ENCODE measurements at places on chromosomes 7 and 10. TPM values are rescaled to one million over a fixed set of nuclear protein-coding genes. Genes with fewer than 3 reads are reported as not detected.
A peak's percentile ranks its signal among the peaks of the same experiment; 100 is the strongest.

DNA sequence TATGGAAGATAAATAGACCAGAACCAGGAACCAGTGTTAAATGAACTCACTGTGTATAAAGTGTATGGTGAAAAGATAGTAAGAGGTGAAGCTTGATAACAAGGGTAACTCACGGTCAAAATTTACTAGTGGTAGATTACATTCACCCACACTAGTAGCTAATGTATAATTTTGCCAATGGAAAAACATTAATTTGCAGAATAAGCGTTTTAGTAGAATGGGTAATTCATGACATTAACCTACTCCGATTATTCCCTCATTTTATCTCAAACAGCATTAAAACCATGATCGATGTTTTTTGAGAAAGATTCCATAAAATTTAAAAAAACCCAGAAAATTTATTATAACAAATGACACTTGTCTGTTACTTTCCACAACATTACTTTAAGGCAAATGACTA lies 57.7 kb upstream of the PPP1R3A start:
- H3K27me3 ChIP-seq, result no peaks in the 10 kb centered on the region
- H3K27ac ChIP-seq, result no peak overlapping the region
- H3K36me3 ChIP-seq, result no peaks in the 10 kb centered on the region
- no peak overlapping the region for H3K4me3 ChIP-seq
- no peaks in the 10 kb centered on the region for H3K4me1 ChIP-seq

DNA sequence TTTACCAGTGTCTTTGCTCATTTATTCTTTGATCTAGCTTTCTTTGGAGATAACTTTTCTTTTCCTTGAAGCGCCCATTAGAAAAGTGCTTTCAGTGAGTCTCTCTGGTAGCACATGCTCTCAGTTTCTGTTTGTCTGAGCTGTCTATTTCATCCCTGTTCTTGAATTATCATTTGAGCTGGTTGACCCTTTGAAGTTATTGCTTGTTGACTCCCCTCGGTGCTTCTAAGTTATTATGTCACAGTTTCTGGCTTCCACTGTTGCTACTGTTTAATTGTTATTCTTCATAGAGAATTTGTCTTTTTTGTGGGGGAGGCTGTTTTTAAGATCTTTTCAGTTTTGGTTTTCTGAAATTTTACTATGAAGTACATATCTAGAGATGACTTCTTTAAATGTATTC lies 11.4 kb upstream of the PRF1 start:
- H3K27ac ChIP-seq, result no peak overlapping the region
- H3K36me3 ChIP-seq, result no peaks in the 10 kb centered on the region
- H3K27me3 ChIP-seq, result no peaks in the 10 kb centered on the region
- H3K4me1 ChIP-seq, result no peaks in the 10 kb centered on the region
- H3K4me3 ChIP-seq, result no peak overlapping the region

- H3K27ac ChIP-seq, result peak overlapping the region; percentile 84
- H3K27me3 ChIP-seq, result no peaks in the 10 kb centered on the region
- peaks cover 66% of the 10 kb centered on the region for H3K4me1 ChIP-seq
- no peak overlapping the region for H3K4me3 ChIP-seq
- DNase-seq, result no peak
- no peaks in the 10 kb centered on the region for H3K36me3 ChIP-seq
Observed at GRCh38 chr7:3214090-3214413, 87.0 kb upstream of the SDK1 start.

DNA sequence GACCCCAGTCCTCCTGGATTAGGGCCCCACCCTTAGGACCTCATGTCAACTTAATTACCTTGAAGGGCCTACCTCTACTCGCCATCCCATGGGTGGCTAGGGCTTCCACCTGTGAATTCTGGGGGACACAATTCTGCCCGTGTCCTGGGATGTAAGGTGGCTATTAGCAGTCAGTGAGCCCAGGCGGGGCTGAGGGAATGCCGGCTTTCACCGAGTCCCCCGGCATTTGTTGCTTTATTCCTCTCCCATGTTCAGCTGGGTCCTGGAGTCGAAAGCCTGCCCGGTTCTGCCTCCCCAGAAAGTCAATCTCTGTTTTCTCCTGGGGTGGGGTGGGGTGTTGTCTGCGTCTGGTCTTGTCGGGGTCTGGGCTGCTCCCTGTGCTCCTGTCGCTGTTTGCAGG lies 125.6 kb downstream of the GLRX3 start:
- H3K27me3 ChIP-seq, result no peaks in the 10 kb centered on the region
- no peaks in the 10 kb centered on the region for H3K36me3 ChIP-seq
- H3K4me1 ChIP-seq, result no peaks in the 10 kb centered on the region
- DNase-seq, result no peak
- no peak overlapping the region for H3K4me3 ChIP-seq

DNA sequence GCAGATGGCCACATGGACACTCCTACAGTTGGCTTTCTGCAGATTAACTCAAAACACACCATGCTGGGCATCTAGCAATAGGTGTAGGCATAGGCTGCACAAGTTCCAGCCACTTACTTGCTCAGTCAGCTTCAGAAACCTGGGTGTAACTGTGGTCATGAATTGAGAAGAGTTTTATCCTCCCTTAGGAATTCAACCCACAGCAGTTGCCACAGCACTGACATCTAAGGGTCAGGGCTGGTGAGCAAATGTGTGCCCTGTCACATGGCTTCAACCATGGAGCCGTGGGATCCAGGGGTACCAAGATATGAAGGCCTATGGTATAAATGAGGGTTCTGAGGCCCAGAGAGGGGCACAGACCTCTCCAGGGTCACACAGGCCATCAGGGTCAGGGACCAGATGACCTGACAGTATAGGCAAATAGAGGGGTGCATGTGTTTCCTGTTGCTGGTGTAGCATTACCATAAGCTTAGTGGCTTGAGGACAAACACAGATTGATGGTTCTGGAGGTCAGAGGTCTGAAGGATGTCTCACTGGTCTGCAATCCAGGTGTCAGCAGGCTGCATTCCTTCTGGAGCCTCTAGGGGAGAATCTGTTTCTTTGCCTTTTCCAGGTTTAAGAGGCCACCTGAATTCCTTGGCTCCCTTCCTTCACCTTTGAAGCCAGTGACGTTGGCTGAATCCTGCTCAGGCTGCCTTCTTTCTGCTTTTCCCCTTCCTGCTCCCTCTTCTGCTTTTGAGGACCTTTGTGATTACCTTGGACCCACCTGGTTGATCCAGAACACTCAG lies 24.1 kb downstream of the MINDY4 start:
- peaks cover 16% of the 10 kb centered on the region for H3K4me1 ChIP-seq
- no peak for DNase-seq
- no peak overlapping the region for H3K4me3 ChIP-seq
- no peak overlapping the region for H3K27ac ChIP-seq

DNA sequence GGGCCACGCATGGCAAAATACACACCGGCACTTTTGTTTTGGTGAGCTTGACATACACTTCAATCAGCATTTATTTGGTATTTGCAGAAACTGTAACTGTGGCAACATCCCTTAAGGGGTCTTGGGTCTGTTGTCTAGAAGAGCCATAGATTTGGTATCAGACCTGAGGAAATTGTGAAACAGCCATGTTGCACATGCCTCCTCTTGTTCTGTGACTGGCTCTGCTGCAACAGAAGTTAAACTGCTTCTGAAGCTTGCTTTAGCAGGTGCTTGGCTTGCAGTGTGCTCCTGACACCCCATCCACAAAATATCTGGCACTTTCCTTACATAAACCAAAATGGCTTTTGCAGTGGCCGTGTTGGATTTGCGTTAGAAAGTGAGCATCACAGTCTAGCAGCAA lies 247.3 kb downstream of the GATA3 start:
- H3K27ac ChIP-seq, result no peak overlapping the region
- no peaks in the 10 kb centered on the region for H3K27me3 ChIP-seq
- H3K36me3 ChIP-seq, result no peaks in the 10 kb centered on the region
- no peaks in the 10 kb centered on the region for H3K4me1 ChIP-seq
- H3K4me3 ChIP-seq, result no peak overlapping the region

DNA sequence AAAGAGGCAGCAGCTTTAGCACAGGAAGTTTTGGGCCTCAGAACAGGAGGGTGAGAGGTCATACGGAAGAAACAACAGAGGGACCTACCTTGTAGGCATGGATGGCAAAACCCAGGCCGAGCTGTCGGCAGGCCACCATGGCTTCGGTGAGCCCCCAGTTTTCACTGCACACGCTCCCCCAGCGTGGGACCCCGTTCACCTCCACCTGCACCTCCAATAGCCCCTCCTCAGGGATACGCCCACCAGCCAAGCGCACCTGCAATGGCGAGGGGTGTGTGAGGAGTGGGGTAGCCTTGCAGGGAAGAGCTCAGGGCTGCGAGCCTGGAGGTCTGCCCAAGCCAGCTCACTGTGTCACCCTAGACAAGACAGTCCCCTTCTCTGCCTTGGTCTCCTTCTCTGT lies 11.3 kb downstream of the LOXL4 start:
- no peaks in the 10 kb centered on the region for H3K27me3 ChIP-seq
- peaks cover 20% of the 10 kb centered on the region for H3K4me1 ChIP-seq
- no peak overlapping the region for H3K4me3 ChIP-seq
- H3K36me3 ChIP-seq, result no peaks in the 10 kb centered on the region

DNA sequence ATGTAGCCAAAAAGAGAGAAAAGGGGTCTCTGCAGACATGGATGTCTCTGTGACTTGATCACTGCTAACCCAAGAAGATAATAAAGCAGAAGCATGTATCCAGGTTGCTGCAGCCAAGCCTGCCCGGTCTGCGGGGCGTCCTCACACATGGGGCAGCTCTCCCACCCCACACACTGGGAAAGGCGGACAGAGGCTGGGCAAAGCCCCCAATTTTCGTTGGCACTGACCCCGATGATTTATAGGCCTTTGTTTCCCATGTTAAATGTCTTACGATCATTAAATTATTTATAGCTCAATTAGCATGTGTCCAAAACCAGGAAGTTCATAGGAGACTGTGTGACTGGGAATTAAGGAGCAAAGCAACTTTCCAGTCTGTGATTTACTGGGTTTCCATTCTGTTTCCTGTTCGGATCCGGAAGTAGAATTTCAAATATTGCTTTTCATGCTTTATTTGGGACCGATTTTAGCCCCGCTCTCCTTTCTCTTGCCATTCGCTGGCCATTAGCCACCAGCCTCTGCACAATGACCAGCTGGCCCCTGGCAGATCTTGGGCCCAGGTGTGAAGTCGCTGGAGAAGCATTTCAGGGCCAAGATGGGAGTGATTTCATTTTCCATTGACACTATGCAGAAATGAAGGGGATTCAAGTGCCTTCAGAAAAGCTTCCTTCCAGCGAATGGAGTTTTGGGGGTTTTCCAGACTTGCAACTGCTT lies 91.6 kb downstream of the EGFR start:
- H3K4me1 ChIP-seq, result peaks cover 24% of the 10 kb centered on the region
- no peak overlapping the region for H3K4me3 ChIP-seq
- DNase-seq, result no peak
- peak overlapping the region; percentile 35 for H3K27ac ChIP-seq
- no peaks in the 10 kb centered on the region for H3K27me3 ChIP-seq

DNA sequence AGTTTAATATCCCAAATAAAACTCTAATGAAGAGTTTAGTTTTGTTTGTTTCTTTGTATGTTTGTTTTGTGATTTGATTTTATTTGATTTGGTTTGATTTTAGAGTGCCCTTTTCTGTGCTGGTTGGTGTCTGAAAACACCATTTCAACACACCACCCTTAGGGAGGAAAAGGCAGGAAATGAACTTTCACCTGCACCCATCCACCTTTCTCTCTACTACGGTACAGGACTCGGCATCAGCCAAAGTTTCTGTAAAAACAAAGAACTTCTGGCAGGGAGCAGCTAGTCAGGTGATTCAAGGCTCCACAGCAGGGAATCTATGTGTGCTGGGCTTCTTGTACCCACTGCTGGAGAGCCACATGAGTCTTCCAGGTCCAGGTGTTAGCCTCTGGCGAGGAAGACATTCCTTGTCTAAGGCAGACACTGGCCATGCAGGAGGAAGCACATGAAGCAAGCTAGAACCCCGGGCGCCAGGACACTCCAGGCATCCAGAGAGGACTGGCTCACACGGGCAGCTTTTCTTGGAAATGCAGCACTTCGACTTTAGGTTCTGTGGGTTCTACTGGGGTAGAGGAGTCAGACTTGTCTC lies 22.1 kb upstream of the STK17A start:
- no peaks in the 10 kb centered on the region for H3K27me3 ChIP-seq
- H3K4me1 ChIP-seq, result no peaks in the 10 kb centered on the region

- H3K4me1 ChIP-seq, result peaks cover 13% of the 10 kb centered on the region
- H3K27me3 ChIP-seq, result no peaks in the 10 kb centered on the region
- no peak overlapping the region for H3K27ac ChIP-seq
- no peaks in the 10 kb centered on the region for H3K36me3 ChIP-seq
- no peak overlapping the region for H3K4me3 ChIP-seq
- DNase-seq, result no peak
Observed at GRCh38 chr7:46357851-46358250, 436.8 kb upstream of the IGFBP3 start.

SORCS3 gene
- not detected for total RNA-seq

ZNF239 gene
- 10.2 TPM for total RNA-seq

CYP2C18 gene
- 3.9 TPM for total RNA-seq

Measured in body of pancreas (tissue), 4 donors.